ENCODE measurements at places on chromosomes 1 and 21.

DNA sequence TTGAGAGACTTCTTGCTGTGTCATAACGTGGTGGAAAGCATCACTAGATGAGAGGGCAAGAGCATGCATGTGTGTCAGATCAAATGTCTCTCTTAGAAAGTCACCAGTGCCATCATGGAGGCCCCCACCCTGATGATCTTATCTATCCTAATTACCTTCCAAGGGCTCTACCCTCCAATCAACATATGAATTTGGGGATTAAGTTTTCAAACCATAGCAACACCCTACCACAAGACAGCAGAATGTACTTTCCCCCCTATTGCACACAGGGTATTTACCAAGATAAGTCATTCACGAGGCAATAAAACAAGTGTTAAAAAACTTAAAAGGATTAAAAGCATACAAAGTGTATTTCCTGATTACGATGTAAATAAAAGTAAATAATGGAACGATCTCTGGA, 515.6 kb downstream of the LMO4 start:
- DNase-seq = no peak

DNA sequence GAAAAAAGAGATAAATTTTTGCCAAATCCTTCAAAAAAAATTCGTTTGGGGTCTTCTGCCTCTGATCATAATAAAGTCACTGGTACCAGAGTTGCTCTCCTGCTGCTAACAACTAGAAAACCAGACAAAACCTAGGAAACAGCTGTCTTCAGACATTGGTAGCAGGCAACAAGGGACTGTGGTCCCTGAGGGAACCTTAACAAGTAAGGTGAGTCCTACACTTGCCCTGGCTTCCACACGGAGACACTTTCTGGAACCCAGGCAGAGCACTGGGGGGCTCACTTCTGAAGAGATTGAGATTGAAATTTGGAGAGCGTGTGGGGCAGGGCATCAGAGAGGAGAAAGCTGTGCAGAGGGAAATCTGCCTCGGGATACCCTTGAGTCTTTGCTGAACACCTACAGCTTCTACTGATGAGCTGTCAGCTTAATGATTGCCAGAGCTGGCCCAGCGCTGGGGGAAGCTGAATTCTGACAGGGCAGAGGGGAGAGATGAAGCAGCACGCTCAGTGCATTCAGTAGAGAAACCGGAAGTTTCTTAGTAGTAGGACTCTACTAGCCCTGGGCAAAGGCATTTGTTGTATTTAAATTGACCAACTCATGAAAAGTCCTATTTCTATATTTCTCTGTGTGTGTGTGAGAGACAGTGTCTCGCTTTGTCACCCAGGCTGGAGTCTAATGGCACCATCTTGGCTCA, 18.5 kb upstream of the FAM89A start:
- no peak for DNase-seq

DNA sequence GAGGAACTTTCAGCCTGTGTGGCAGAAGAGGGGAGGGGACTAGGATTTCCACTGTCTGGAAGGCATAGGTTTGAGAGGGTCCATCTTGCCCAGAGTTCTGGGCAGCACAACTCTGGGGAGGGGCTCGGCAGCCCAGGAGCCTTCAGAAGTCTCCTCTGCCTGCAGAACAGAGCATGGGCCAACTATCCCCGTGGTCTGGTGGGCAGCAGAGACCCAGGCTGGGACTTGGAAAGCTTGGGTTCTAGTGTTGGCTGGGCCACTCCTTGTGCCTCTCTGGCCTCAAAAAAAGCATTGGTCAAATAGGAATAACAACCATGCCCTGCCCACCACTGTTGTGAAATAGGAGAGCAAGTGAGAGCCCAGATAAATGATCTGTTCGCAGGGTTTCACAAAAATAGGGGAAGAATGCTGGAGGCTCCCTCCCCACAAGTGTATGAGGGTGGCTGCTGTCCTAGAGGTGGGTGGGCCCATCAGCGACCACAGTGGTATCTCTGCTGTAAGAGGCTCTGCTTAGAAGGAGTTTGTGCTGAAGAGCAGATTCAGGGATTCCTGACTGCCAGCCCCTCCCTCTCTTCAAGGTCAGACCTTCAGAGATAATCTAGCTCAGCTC, 8.9 kb downstream of the EPHA10 start:
- no peak for DNase-seq

DNA sequence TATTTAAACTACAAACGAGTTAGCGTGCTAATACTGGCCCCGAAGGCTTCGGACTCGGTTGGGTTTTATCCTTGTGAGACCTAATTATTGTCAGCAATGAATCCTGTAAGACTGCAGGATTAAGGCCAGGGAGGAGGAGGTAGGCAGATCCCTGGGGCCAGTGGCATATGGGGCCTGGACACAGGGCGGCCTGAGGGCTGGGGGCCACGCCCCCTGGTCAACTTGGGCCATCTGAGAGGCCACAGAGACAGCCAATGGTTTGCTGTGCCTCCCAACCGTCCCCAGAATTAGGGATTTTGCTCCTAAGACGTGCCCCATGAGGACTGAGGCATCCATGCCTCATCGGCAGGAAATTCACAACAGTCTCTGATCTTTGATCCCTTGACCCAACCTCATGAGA, 31.1 kb upstream of the DISP3 start:
- no peak for DNase-seq

GRCh38 chr1:231075020-231075419, 35.0 kb upstream of the FAM89A start:
- no peak for DNase-seq

DNA sequence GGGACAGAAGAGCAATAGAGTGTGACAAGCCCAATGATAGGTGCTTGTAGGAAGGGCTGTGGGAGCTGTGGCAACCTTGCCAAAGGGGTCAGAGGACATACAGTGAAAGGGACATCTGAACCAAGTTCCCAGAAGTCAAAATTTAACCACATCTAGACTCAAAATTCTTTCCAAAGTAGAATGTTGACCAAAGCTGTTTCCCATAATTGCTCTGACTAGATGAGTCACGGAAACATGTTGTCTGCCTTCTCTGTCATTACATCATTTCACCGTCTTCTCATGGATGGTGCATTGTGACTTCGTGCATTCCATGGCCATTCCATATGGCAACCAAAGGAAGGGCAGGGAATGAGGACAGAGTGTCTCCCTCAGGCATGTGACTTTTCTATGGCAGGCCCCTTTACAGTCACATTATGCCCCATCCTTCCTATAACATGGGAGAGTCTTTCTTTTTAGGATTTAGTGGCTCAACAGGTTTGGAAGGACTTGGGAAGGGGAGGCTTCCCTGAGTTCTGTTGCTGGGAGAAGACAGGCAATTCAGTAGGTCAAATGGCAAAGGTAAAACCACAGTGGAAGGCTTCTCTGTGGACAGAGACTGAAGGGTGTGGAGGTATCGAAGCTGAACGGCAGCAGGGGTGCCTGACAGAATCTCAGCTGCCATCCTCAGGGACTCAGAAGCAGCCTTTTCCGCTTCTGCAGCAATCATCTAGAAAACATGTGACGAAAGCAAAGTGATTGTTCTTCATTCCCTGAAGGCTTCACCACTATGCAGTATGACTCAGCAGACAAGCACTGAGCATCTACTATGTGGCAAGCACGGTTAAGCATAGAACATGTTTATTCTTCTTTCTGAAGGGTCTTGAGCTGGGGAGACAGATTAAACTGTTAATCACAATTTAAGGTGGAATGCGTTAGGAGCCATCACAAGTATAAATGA, 24.7 kb downstream of the NPHS2 start:
- peak; percentile 17 for DNase-seq

DNA sequence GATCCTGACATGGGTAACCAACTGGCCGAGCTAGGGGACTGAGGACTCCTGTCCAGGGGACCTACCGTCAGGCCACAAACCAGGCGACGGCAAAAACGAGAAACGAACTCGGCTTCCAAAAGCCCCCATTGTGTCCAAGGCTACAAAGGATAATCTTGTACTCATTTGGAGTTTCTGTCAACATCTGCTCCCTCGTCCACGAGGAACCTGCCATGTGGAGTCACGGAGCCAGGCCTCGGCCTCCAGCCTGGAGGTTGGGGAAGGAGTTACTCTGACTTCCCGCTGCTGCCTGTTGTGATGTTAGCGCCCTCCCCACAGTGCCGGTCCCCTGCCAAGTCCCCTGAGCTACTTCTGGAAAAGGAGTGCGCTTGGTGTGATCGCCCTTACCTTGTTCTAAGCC, 7.3 kb downstream of the KRTAP10-1 start:
- no peak for DNase-seq

DNA sequence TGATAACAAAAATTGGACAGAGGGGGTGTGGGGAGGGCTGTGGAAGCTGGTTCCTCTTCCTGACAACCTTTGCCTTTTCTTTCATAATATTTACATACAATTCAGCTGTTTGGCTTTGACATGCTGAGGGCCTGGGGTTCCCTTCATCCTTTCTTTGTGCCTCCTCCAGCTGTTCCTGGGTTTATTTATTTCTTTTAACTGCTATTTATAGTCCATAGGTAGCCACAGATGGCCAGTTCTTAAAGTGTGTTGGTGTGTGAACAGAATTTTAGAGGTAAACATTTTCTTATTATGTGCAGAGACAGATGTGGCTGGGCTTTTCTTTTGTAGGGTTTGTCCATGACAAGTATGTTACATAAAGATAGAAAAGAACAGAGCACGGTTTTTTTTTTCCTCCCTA, 34.1 kb upstream of the CNIH3 start:
- no peak for DNase-seq

DNA sequence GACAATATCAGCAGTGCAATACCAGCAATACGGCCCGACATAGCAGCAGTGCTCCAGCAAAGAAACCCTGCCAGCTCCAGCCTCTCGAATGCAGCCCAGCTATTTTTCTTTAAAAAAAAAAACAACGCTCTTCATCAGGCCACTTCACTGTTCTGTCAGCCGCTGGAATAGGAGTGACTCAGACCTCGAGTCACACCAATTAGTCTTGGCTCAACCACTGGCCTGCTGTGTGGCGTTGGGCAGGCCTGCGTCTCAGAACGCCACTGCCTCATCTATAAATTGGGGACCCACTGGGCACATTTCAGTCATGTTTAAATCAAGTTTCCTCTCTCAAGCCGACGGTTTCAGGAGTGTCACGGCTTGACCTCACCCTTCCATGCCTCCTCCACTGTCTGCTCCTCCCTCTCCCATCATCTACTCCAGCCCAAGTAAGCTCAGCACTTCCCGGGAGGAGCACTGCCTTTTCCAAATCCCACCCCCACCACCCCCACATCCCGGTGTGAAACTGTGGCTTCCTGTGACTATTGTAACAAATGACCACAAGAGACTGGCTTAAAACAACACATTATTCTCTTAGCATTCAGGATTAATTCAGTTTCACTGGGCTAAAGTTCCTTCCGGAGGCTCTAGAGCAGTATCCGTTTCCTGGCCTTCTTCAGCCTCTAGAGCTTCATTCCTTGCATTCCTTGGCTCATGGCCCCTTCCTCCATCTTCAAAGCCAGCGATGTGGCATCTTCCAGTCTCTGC, 71.9 kb upstream of the EFHD2 start:
- peak; percentile 76 for DNase-seq

DNA sequence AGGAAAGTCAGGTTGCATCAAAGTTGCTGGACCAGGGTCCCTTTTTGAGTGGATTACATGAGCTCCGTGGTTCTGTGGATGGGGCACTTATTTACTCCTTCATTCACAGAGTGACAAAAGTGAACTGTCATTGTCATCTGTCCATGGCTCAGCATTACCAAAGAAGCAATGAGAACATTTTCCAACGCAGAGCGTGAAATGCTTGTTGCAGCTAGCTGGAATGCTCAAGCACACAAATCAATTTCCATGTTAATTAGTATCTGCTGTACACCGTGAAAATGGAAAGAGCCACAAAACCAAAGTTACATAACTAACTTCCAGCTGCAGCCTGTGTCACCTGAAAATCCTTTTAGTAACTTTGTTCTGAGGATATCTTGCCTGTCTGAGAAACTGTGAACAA, 78.9 kb downstream of the MT1HL1 start:
- no peak for DNase-seq

DNA sequence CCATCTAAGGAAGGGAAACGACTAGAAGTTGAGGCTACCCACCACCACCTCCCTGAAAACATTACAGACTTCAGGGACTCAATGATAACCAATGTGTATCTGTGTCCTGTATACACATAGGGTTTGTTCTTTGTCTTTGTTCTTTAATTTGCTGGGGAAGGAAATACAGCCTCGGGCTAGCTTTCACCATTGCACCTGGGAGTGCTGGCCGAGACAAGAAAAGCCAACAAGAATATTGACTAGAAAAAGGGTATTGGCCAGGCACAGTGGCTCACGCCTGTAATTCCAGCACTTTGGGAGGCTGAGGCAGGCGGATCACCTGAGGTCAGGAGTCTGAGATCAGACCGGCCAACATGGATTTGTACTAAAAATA, 50.4 kb downstream of the MDM4 start:
- no peak for DNase-seq

DNA sequence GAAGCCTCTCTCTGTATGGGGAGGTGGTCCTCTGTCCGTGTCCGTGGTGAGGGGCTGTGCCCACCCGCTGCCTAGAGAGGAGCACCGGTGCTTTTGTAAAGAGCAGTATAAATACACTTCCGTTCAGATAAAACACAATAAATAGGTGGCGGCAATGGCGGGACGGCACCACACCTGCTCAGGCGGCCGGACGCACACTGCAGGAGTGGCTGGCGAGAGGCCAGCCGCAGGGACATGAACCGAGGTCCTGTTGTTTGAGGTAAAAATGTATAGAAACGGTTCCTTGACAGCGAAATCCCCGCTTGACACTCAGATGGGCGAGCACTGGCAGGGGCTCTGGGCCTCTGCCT, 40.8 kb downstream of the KRTAP10-1 start:
- DNase-seq = no peak

- DNase-seq = peak; percentile 78
Measured at GRCh38 chr1:26278724-26279455, 996 bp upstream of the SH3BGRL3 start.
